ENCODE measurements at places on chromosomes 11 and 22.

GRCh38 chr11:126578021-126578420 lies 222.5 kb downstream of the ST3GAL4 start:
- DNase-seq = no peak

- no peak for DNase-seq
Measured at GRCh38 chr11:13772223-13773046, 104.0 kb downstream of the FAR1 start.

DNA sequence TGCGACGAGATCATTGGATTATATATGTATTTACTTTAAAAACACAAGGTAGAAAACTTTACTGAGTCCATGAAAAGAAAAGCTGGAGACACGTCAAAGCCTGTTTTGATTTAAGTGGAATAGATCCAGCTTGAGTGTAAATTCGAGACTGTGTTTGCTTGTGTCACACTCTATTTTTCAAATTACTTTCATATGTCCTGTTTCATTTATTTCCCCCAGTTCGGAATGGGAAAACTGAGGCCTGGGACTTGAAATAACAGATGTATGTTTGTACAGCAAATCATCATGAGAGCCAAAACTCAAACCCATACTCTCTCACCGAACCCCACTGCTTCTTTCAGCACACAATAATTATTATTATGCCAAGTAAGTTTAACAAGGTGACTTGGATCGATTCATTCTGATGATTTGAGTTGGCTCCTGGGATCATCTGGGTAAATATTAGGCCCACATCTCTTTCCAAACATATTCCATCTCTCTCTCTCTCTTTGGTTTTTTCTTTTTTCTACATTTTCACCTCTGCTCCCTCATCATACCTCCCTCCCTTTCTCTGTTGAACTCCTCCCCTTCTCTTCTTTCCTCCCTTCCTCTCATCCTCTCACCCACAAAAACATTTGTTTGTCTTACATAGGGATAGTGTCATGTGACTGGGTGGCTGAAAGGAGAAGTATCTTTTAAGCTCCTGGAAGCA lies 21.2 kb downstream of the FZD4 start:
- DNase-seq = no peak

DNA sequence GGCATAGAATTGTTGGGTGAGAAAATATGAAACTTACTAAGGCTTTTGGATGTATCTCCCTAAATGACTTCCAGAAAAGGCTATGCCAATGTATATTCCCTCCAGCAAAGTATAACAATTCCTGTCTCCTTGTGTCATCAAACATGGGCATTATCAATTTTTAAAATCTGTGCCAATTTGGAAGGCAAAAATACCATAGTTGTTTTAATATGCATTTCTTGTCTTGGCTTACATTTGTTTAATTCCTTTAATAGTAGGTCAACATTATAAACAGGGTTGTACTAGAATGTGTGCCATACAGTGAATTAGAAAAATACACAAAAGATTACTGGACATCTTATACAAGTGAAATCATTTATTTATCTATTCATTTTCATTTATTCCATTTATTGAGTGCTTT lies 41.6 kb downstream of the DCUN1D5 start:
- DNase-seq = no peak

DNA sequence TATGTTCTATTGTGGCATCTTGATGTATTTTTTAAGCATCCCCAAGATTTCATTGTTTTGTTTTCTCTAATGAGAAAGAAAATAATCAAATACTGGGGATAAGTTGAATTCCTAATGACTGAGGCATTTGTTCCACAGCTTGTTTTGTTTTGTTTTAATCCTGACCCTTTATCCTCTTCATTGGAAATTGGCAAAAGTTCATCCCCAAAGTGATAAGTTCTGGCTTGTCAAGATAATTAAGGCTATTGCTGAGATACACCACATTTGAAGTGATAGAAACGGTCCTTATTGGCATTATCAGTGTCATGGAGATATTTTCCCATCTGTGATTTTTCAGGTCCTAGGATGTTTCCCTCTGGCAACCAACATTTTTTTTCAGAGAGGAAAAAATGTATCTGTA lies 65.0 kb downstream of the SLC36A4 start:
- DNase-seq = no peak

- DNase-seq = no peak
Measured at GRCh38 chr22:38082986-38083710, 836 bp downstream of the SLC16A8 start.

DNA sequence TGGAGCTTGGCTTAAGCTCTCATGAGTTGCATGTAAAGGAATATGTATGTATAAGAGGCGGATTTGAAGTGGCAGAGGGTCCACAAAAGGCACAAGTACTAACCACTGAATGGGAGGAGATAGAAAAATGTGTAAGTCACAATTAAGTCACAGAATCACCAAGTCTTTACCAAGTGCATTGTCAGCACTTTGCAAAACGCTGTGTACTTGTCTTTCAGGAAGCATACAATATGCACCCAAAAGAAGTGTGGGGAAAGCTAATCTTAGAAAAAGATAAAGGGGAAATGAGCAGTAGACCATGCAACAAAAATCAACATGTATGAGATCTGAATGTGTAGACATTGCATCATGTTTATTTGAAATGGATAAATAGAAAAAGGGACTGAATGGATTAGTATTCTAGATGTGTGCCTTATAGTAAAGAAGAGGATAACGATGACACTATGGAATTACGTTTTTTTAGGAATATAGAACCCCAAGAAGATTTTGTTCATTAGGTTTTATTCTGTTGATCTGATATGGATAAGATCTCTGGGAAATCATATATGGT lies 4.5 kb downstream of the CNTF start:
- DNase-seq = no peak

GRCh38 chr11:66084821-66085475 lies 14.9 kb downstream of the PACS1 start:
- DNase-seq = no peak

GRCh38 chr11:131833366-131833765 lies 463.0 kb downstream of the NTM start:
- DNase-seq = no peak

DNA sequence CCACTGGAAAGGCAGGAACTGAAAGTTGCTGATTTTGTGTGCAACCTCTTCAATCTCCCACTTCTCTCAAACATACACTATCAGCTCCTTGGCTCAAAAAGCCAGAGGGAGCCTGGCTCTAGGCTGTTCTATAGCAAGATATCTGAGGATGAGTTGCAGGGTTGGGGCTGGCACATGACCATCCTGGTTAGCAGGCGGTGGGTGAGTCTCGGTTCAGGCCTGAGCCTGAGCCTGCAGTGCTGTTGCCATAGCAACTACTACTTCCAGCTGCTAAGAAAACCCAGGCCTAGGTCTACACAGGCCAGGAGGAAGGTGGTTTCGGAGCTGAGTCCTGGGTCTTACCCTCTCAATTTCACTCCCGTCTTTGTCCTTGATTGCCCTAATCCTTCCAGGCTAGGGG lies 39.0 kb downstream of the CWC15 start:
- DNase-seq = no peak

- no peak for DNase-seq
Measured at GRCh38 chr11:126897430-126897829, 103.1 kb downstream of the KIRREL3 start.

- DNase-seq = no peak
Measured at GRCh38 chr22:49664891-49665290, 162.8 kb downstream of the BRD1 start.

DNA sequence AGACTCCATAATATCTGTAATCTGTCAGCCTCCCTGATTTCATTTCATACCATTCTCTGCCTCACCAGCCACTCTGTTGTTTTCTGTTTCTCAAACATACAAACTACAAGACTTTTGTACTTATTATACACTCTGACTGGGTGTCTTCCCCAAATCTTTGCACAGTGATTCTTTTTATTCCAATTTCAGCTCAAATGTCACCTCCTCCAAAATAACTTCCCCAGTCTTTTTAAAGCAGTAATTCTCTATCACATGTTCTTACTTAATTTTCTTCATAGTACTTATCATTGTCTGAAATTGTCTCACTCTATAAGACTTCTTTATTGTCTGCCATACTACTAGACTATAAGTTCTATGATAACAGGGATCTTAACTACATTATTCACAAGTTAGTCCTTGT lies 19.6 kb downstream of the SOX6 start:
- DNase-seq = no peak

DNA sequence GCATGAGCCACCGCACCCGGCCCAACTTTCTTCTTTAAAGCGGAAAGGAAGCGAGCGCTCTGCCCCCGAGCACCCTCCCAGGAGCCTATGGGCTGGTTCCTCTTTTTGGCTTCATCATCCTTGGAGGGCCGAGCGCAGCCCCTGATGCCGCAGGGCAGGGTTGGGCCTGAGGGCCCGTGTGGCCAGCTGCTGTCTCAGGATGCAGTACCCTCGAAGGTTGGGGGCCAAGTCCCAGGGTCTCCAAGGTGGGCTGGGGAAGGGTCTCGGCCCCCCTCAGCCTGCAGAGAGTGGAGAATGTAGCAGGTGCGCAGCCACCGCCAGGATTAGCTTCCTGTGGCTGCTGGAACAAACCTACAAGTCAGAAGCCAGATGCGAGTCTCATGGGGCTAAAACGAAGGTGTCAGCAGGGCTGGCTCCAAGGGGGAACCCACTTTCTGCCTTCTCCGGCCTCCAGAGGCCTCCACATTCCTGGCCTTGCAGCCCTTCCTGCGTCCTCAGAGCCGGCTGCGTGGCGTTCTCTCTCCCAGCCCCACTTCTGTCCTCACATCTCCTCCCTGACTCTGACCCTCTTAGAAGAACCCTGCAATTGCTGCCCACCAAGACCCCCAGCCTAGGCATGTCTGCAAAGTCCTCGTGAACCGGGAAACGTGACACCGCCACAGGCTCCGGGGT lies 2.9 kb downstream of the PANX2 start:
- no peak for DNase-seq

DNA sequence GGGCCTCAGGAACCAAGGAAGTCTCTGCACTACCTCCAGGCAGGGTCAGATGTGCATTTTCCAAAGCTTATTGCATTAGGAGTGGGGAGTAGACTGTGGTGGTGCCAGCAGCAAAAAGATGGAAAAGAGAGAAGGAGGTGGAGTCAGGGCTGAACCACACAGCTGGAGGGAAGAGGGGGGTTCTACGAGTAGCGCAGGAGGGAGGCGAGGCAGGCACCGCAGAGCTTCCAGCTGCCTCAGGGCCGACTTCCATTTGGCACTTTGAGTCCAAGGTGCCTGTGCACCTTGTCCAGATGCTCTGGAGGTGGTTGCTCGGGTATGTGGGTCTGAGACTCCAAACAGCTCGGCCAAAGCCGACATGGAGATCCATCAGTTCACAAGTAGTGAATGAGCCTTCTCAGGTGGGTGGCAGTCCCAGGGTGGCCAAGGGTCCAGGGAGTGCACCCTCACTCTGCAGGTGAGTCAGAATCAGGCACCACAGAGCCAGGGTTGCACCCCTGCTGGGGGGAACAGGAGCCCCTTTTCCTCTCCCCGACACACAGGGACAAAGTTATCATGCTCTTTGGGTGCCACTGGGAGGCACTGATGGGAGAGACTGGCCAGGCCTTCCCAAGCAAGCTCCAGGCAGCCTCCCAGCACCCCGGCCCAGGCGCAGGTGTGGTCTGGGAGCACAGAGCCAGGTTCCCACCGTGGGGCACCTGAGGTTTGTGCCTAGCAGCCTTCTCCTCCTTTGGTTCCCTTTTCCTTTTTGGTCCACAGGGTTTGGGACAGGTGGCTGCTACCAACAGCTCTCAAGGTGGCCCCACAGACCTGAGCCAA lies 30.2 kb downstream of the GGT5 start:
- no peak for DNase-seq

GRCh38 chr11:103359216-103359615 lies 250.0 kb downstream of the DYNC2H1 start:
- DNase-seq = no peak

DNA sequence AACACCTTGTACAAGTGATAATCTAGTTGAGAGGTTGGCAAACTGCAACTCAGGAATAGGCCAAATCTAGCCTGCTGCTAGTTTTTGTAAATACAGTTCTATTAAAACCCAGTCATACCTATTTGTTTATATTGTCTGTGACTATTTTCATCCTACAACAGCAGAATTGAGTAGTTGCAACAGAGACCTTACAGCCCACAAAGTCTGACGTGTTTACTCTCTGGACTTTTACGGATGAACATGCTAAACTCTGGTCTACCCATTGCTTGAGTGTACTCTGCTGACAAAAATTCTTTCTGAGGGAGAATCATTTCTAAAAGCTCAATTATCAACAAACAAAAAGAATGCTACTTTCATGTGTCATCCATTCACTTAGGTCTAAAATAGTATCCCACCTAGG lies 287.0 kb downstream of the DYNC2H1 start:
- no peak for DNase-seq

- no peak for DNase-seq
Measured at GRCh38 chr11:34030382-34030781, 21.1 kb upstream of the CAPRIN1 start.

- DNase-seq = no peak
Measured at GRCh38 chr11:134449051-134449450, 37.0 kb upstream of the B3GAT1 start.

GRCh38 chr11:127248476-127248875 lies 247.9 kb upstream of the KIRREL3 start:
- no peak for DNase-seq

DNA sequence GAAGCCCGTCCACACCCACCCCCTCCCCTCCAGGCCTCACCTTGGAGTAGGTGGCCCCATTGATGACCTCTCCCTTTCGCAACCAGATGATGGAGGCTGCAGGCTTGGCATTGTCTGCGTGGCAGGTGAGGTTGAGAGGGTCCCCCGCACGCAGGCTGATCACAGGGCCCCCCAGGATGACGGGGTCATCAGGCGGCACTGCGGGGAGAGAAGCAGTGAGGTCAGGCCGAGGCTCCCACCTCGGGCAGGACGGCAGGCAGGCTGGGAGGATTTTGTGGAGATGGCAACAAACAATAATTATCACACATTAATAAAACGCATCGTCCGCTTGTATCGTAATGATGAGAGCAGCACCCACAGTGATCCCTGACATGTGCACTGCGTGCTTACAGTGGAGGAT lies 117.8 kb downstream of the ST3GAL4 start:
- DNase-seq = no peak

GRCh38 chr22:19877626-19878339 lies 23.1 kb upstream of the GNB1L start:
- DNase-seq = no peak

- DNase-seq = no peak
Measured at GRCh38 chr11:103870821-103871309, 165.6 kb upstream of the DDI1 start.

DNA sequence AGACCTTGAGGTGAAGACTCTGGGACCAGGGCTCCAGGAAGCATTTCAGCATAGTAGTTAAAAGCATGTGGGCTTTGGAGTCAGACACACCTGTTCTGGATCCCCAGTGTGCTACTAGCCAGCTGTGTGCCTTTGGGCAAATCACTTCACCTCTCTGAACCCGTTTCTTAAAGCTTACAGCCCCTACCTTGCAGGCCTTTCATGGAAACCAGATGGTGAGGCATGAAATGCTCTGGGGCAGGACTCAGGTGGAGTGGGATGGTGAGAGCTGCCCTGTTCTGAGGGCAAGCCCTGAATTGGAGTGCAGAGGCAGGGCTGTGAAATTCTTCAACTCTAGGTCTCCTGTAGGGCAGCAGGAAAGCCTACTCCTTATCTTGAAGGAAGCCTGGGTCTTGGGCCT lies 10.5 kb downstream of the UCP2 start:
- no peak for DNase-seq

DNA sequence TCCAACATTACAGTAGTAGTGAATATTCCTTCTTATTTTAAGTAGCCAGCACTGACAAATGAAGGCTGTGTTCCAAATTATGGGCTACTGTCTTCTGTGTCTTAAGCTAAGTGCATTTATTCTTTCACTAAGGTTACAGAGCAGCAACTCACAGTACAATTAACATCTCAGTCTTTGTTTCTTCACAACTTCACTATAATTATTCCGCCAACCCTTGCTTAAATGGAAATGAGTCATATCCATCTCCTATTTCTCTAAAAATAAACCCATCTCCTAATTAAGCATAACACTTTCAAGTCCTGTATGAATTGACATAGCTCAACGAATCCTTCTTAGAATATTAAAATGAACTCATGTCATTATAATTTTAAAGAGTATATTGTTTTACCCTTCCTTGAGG lies 6.7 kb downstream of the ETS1 start:
- DNase-seq = no peak
